ENCODE measurements at places on chromosomes 16 and 17.

GRCh38 chr17:1908699-1909309, 79.0 kb downstream of the RPA1 start:
- no peak for DNase-seq

- no peak for DNase-seq
Measured at GRCh38 chr16:56841233-56841632, 23.8 kb upstream of the SLC12A3 start.

- DNase-seq: no peak
Measured at GRCh38 chr17:65941356-65941899, 250.5 kb downstream of the CEP112 start.

DNA sequence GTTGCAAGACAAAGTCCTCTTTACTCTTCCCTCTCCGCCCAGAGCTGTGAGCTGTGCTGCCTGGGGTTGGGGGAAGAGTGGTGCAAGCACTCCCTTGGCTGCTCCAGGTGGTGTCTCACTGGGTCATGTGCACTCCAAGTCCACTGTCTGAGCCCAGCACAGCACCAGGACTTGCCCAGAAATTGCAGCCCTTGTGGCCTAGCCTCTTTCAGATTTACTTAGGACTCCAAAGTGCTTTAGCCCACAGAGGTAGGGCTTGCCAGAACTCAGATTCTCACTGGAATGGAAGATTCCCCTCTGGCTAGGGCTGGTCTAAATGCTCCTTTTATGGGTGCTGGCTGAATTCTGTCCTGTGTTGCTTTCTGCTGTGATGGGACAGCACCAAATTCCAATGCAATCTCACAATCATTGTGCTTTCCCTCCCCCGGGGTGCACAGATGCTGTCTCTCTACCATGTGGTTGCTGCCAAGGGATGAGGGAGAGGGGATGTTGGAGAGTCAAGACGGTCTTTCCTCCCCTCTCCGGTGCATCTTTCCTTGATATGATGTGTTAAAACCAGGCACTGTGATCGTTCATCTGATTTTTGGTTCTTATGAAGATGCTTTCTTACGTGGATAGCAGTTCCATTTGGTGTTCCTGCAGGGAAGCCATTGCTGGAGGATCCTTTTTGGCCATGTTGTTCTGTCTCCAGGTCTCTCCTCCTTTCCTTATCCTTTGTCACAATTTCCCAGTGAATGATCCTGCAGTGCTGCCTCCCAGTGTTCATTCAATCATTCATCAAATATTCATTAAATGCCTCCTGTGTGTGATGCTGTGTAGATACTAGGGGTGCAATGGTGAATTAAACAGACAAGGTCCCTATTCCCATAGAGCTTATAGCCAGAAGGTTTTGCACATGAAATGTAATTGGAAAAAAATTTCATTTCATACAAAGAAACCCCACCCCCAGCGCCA, 216.3 kb downstream of the SPECC1 start:
- DNase-seq: no peak

DNA sequence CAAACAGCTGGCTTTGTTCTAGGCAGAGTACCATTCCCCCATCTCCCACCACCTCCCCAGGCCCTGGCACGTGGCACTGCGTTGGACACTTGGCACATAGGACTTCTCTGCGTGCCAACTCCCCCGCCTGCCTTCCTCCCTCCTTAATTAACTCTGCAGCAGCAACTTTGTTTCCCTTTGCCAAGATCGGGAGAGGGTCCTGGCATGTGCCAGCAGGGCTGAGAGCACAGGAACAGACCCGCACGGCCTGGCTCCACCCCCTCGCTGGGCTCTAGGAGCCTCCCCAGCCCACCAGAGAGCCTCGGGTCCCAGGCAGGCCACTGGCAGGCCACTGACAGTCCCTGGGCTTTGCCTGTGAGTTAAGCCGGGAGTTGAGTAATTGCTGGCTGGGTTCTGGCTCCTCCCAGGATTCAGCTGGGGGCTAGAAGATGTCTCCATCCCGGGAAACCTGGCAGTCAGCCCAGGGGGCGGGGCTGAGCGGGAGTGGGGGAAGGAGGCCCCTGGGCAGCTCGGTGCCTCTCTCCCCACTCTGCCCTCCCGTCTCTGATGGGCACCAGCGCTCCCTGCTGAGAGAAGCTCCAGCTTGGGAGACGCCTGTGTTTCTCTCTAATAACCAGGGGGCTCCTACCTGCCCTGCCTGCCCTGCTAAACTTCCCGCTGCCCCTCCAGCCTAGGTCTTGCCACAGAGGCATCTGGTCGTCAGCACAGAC, 224.0 kb upstream of the TNRC6C start:
- DNase-seq: no peak
